ENCODE measurements at places on chromosomes 16 and 17.
A peak's percentile ranks its signal among the peaks of the same experiment; 100 is the strongest.

- peak; percentile 84 for DNase-seq
Measured at GRCh38 chr17:82551779-82552457, 32.4 kb downstream of the FOXK2 start.

DNA sequence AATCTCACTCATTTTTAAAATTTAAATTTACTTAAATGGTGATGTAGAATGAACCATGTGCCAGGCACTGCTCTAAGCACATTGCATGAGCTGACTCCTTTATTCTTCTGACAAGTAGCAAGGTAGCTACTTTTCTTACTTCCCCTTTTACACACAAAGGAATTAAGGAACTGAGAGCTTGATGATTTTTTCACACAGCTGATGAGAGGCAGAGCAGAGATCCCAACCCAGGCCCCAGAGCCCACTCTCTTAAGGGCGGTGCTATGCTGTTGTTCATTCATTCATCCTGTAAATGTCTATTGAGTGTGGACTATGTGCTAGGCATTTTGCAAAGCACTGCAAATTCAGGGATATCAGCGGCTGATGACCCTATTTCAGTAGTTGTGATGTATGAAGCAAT lies 17.9 kb downstream of the SEC14L5 start:
- peak; percentile 73 for DNase-seq

GRCh38 chr16:21727344-21727743 lies 63.6 kb downstream of the OTOA start:
- DNase-seq = no peak

GRCh38 chr17:7352910-7353635 lies 1.1 kb downstream of the KCTD11 start:
- peak; percentile 29 for DNase-seq

DNA sequence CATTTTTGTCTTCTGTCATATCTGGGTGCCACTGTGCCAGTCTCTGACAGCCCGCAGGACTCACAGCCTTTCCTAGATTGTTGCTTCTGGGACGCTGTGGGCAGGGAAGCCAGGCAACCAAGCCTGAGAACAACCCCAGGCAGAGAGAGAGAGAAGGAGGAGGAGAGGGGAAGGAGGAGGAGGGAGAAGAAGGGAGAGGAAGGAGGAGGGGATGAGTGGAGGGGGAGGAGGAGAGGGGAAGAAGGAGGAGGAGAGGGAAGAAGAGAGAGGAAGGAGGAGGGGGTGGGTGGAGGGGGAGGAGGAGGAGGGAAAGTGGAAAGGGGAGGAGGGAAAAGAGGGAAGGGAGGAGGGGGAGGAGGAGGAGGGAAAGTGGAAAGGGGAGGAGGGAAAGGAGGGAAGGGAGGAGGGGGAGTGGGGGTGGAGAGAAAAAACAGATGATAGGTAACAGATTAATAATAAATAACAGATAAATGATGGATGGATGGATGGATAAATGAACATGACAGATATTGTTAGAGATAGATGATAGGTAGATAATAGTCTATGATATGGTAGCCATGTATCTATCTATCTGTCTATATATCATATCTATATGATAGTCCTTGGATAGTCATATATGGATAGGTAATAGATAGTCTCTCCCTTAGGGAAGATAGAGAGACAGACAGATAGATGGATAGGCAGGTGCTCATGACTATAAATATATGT lies 29.3 kb downstream of the CLEC19A start:
- DNase-seq = no peak

GRCh38 chr16:1022466-1022865 lies 40.9 kb downstream of the SOX8 start:
- DNase-seq = no peak

DNA sequence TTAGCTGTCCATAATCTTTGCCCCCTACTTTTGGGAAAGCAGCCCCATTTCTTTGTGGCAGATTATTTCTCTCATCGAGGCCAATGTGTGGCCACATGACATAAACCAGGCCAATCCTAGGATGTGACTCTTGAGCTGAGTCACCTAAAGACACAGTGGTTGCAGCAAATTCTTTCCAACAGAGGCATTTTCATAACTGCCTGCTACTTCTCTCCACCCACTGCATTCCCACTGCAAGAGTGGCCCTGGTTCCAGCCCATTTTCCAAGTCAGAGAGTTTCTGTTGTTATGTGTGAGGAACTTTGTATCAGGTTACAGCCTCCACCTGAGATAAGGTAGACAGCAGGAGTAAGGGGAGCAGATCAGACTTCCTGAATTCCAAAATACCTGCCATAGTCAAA lies 195.2 kb downstream of the RGS9 start:
- DNase-seq = no peak

DNA sequence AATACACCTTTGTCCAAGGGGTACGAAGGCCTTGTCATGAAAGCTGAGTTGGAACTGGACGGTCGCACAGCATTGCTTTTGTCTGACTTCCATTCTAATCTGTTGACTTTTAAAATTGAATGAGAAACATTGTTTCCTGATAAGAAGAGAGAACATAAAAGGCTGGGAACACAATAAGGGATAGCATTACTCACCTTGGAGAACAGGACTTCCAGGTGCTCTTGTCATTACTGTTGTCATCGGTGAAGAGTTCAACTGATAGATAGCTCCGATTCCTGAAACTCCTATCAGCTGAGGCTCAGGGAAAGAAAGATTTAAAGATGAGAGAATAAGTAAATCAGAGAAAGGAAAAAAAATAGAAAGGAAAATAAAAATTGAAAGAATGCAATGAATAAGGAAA lies 351.1 kb downstream of the KCNJ2 start:
- DNase-seq = no peak

- no peak for DNase-seq
Measured at GRCh38 chr16:15509051-15509592, 74.7 kb downstream of the BMERB1 start.

DNA sequence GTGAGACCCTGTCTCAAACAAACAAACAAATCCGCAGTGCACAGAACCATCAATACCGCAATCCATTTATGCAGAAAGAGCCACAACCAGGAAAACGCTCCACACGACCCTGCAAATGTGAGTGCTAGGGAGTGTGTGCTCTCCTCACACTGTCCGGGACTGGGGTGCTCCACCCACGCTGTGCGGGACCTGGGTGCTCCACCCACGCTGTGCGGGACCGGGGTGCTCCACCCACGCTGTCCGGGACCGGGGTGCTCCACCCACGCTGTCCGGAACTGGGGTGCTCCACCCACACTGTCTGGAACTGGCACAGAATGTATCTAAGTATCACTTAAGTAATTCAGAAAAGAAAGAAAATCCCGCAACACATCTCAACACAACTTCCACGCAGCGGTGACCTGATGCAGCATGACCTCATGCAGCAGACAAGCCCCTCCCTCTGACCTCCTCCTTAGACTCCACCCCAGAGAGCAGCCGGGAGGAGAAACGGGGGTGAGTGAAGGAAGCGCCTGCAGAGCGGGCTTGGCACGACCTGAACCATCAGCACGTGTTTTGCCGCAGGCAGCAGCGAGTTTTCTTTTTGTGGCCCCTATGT lies 38.5 kb downstream of the ZNF276 start:
- DNase-seq = no peak

DNA sequence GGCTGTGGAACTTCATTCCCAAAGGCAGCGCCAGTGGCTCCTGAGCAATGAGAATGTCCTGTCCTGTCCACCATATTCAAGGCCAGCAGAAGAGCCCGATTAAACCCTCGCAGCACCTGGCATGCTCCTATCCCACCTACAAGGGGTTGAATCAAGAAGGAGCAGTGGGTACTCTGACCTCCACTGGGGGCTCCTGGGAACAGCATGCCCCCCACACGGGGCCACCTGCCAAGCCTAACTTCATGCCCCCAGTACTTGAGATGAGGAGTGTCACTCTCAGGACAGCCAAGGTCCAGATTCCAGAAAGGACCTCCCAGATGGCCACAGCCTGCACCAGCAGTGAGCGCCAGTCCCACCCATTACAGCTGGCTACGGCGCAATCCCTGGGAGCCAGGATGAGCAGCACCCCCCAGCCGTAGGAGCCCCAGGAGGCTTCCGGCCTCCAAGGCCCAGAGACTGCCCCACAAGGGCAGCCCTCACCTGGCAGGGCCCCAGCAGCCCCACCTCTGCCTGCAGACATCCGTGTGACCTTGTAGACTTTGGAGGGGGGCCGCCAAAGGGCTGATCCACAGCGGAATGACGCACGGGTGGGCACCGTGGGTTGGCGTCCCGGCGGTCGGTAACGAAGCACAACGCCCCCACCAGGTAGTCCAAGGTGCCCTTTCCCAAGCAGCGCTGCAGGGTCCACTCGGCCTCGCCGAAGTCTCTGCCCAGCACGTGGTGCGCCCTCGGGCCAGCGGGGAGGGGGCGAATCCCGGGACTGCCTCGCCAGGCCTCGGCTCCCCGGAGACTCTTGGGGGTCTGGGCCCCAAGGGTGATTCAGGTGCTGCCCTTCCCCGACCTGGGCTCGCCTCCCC lies 1.0 kb upstream of the MPDU1 start:
- DNase-seq = peak; percentile 18

GRCh38 chr16:68134644-68135043 lies 49.5 kb downstream of the NFATC3 start:
- no peak for DNase-seq

DNA sequence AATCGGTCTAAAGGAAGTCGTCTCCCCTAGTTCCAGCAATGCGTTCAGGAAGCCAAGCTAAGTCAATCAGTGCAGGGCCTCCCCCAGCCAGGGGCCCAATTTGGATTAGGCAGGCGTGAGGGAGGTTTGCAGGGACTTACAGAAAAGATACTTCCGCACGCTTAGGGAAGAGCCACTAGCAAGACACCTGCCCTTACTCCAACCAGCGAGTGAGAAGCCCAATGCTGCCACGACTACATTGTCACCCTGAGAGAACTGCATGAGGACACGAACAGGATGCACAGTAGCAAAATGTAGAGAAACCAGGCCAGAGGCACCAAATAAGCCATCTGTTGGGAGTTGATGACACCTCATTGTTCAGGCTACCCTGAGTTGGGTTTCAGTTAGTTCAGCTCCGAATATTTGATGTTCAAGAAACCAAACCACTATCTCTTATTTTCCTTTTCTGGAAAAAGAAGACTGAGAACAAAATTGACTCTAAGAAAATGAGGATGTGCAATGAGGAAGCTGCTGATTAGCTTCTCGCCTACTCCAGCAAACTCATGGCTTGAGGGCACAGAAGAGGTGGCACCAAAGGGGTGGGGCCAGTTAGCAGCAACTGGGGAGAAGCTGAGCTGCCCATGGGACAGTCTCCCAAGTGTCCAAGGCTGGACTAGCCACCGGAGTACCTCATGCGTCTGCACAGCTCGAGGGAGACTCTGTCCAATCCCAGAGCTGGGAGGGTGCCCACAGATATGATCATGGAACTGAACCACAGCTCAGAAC lies 29.3 kb downstream of the TK2 start:
- peak; percentile 57 for DNase-seq

- no peak for DNase-seq
Measured at GRCh38 chr17:49508061-49508865, 13.2 kb downstream of the NGFR start.

- no peak for DNase-seq
Measured at GRCh38 chr17:19720210-19720475, 3.8 kb upstream of the SLC47A2 start.

DNA sequence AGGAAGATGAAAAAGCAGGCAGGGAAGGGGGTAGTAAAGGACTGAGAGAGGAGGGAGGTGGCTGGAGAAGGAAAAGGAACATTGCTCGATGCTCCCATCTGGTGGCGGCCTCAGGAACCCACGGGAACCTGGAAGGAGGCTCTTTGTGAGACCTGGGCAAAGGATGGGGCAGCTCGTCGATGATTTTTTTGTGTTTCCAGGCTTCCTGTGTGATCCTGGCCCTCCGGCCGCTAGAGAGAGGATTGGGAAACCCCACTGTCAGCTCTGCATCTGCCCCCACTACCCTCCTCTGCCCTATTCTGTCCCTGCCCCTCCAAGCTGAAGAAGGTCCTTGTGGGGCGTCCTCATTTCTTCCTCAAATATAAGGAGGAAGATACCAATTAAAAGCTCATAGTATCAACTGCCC lies 6.6 kb downstream of the WFIKKN2 start:
- DNase-seq = peak; percentile 55

- DNase-seq = peak; percentile 74
Measured at GRCh38 chr17:61837175-61838051, 25.9 kb downstream of the BRIP1 start.

- peak; percentile 40 for DNase-seq
Measured at GRCh38 chr16:67248073-67248400, 742 bp upstream of the SLC9A5 start.

- no peak for DNase-seq
Measured at GRCh38 chr17:49130891-49131290, 1.7 kb upstream of the B4GALNT2 start.

DNA sequence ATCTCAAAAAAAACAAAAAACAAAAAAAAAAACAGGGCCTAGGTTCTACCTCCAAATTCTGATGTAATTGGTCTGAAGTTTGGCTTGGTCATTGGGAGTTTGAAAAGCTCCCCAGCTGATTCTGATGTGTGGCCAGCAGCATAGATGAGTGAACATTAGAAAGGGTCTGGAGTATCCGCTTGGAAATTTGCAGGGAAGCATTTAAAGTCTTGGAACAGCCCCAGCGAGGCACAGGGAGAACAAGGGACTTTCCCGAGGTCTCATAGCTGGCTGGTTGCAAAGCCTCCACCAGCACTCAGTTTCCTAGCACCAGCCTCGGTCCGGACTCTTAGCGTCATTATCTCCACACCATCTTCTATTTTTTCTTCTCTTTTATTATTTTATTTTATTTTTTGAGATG lies 70.8 kb downstream of the RAB11FIP4 start:
- DNase-seq = no peak

Measured in B cell (primary cell).